ENCODE measurements at places on chromosomes 5 and 9.

- no peak for DNase-seq
Measured at GRCh38 chr5:36459176-36460135, 146.9 kb upstream of the SLC1A3 start.

GRCh38 chr9:110619831-110620230, 40.3 kb upstream of the SVEP1 start:
- DNase-seq = no peak

DNA sequence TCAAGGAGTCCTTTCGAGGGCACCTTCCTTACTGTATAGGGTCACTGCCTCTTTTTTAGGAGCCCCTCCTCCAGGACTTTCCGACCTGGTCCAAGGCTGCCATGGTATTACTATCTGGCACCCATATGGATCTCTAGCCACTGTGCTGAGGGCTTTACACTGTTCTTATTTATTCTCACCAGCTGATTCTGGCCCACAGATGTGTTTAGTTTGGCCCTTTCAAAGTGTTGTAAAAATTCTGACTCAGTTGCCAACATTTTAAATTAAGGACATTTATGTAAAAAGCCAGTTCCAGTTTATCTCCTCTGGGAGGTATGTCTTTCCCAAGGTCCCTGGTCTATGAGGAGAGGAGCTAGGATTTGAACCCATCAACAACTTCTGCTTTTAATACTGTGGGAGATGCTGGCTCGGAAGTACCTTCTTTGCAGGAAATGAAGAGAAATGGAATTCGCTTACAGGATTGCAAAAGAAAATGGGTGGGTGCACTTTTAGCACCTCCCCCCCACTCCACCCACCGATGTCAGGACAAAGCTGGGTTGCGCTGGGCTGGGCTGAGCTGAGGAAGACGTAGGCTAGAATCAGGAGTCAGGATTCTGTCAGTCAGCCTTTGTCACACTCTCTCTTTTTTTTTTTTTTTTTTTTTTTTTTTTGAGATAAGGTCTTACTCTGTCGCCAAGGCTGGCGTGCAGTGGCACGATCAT, 7.8 kb downstream of the JADE2 start:
- DNase-seq = no peak

DNA sequence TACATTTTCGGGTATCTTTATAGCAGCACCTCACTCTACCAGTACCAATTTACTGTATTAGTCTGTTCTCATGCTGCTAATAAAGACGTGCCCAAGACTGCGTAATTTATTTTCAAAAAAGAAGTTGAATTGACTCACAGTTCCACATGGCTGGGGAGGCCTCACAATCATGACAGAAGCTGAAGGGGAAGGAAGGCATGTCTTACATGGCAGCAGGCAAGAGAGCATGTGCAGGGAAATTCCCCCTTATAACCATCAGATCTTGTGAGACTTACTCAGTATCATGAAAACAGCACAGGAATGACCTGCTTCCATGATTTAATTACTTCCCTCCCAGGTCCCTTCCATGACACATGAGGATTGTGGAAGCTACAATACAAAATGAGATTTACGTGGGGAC, 602.6 kb upstream of the DAB2 start:
- DNase-seq = no peak

DNA sequence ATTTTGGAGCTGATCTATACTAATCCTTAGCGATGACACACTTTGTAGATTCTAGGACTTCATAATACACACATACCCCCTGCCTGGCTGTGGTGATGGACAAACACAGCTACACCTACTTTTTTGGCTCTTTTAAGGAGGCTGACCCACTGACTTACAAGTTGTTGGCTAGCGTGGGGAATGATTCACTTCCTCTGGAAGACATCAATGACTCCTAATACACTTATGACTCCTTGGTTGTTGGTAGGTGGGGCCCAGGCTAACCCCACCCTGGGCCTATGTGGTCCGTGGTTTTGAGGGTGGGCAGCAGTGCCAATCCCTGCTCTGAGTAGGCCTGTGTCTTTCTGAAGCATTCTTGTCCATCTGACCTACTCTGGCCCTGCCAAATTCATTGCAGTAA, 144.4 kb downstream of the SLC12A2 start:
- DNase-seq = no peak

- DNase-seq = no peak
Measured at GRCh38 chr9:120648581-120649197, 65.6 kb downstream of the MEGF9 start.

DNA sequence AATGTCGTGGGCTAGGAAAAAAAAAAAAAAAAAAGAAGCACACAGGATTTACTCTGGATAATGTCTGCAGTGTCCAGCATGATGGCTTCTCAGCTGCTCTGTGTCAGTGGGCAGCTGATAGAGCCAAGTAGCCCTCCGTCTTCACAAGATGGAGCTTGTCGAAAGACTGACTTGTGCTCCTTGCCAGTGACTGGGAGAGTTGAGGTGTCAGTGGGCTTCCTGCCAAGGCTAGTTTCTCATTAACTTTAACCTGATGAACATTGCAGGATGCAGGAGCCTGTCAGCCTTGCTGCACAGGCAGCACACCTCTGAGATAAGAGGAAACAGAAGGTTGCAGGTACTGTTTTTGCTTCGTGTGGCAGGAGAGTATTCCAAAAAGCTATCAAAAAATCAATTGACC, 171.4 kb upstream of the SGCD start:
- DNase-seq = no peak

GRCh38 chr5:144100702-144101101, 69.8 kb downstream of the YIPF5 start:
- no peak for DNase-seq

DNA sequence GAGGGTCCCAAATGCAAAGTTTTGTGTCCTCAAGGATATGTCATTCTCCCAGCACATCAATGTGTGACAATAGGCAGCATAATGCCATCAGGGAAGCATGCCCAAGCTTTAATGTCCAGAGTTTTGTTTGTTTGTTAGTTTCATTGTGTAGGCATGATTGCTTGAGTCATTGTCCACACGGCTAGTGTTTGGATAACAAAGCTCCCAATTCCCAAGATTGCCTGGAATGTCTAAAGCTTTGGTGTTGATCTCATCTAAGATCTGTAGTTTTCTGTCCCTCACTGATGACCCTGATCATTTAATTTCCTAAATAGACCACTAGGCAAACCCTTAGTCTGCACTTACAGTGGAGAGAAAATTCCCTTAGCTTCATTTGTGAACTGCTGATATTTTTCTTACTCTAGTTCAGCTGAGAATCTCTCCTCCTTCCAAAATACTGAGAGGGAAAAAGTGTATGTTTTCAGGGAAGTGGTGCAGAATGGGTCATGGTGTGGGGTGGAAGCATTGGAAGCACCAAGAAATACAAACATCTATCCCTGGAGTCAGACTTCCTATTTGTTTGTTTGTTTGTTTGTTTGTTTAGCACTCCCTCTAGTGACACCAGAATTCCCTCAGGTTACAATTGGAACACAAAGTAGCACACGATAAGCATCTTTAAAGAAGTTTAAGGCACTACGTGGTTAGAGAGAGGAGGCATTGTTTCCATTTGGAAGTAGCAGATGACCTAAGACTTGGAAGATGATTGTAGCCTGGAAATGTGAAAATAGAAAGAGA, 127.1 kb downstream of the PRDM6 start:
- DNase-seq = no peak

- DNase-seq = no peak
Measured at GRCh38 chr9:110814159-110814558, 145.6 kb downstream of the MUSK start.

- no peak for DNase-seq
Measured at GRCh38 chr5:58207076-58207475, 252.8 kb downstream of the PLK2 start.

DNA sequence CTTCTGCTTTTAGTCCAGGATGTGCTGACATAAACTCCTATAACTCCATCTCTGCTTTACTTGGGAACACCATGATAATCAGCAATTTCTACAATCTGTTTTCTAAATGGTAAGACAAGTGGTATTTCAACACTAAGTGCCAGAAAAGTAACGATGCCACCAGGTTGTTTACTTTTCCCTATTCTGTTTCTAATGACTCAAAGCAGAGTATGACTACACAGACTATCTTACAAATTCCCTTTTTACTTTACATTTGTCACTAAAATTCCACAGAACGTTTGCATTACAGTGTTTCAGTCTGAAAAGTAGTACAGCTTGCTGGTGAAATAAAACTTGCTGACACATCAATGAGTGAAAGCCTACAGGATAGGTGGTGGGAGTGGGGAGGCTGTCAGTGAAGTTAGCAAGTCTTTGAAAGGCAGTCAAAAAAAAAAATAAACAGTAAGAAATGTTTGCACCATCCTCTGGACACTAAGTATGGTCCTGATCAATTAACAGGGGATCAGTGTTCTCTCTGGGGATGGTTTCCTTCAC, 186.5 kb downstream of the LURAP1L start:
- no peak for DNase-seq

- DNase-seq = no peak
Measured at GRCh38 chr5:137220523-137220927, 278.6 kb downstream of the SPOCK1 start.

DNA sequence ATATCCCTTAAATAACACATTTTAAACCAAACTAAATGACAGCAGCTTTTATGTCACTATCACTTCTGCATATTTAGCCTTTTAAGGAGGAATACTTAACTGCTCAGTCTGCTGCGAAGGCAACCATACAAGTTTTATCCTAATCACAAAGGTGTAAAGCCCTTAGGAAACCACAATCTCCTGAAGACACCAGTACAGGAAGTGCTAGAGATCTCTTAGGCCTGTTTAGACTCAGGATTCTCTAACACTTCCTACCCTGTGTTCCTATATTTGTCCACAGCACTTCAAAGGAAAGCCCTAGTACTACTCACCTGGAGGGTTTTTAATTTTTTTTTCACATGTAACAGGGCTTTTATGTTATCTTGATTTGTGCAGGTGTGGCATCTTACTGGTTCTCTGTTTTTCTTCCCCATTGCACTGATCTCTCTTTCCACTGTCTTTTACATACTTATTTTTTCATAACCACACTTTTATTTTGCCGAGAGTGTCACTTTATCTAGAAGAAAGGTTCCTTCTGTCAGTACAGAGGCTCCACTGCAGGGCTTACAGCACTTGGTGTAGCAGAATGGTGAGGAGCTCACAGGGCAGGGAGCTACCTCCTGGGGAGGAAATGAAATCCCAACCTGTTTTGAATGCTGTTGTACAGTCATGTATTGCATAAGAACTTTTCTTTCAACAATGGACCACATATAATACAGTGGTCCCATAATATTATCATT, 1060.6 kb upstream of the ACO1 start:
- DNase-seq = no peak

DNA sequence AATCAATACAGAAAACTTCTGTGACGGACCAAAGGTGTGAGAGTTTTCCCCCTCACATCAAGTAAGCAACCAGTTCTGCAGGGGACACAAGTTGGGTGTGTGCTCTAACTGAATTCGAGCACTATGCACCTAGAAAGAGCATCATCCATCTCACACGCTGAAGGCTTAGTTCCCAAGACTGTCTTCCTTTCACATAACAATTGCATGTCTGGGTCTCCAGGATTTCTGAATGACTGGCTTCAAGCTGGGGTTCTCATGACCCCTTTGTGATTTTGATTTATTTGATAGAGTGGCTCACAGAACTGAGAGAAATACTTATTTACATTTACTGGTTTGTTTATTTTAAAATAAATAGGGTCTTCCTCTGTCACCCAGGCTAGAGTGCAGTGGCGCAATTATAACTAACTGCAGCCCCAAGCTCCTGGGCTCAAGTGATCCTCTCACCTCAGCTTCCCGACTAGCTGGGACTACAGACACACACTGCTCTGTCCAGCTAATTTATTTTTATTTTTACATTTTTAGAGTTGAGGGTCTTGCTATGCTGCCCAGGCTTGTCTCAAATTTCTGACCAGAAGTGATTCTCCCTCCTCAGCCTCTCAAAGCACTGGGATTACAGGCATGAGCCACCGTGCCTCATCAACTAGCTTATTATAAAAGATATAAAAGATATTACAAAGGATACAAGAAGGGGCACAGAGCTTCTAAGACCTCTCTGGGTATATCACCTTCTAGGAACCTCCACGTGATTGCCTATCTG, 316.7 kb upstream of the CDH12 start:
- DNase-seq = no peak

DNA sequence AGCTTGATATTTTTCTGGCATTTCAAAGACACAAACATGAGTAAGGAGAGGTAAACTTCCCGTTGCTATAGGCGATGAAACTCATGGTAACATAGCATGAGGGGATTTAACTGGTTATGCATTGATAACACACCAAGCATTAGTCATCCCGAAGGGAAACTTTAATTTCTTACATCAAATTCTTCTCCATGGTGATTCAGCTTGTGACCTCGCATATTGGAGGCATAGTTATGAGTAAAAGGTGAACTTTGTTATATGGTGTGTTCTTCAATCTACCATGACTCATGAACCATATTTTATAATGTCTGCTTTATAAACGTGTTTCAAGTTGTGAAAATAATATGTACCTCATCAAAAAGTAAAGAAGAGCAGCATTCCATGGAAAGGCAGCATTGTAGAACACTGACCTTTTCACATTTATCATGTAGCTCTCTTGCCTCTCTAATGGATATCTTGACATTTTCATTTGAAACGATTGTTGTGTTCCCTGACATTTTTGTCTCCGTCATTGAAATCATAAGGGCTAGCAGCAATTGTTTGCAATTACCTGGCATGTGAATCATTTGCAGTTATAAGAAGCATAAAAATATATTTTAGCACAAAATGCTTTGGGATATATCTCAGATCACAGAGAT, 491.8 kb downstream of the ANXA1 start:
- DNase-seq = no peak

GRCh38 chr9:36939214-36939613, 94.9 kb downstream of the PAX5 start:
- DNase-seq = no peak

DNA sequence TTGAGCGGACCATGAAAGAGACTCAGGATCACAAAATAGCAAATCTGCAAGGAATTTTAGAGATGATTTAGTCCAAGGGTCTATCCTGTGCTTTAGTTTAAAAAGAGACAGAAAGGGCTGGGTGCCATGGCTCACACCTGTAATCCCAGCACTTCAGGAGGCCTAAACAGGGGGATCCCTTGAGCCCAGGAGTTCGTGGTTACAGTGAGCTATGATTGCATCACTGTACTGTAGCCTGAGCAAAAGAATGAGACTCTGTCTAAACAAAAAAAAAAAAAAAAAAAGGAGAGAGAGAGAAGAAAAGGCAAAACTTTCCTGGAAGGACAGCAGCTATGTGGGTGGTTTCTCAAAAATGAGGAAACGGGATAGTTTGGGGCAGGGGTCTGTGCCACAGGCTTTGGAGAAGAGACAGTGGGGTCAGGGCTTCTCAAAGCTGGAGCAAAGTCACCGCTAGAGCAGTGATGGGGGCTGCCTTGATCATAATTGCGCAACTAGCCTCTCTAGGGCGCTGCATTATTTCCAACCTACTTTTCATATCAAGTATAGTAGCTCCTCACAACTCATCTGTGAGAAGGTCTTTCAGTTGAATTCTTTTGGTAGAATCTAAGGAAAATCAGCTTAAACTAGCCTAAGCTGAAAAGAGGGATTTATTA, 8.5 kb upstream of the ANKH start:
- DNase-seq = no peak

DNA sequence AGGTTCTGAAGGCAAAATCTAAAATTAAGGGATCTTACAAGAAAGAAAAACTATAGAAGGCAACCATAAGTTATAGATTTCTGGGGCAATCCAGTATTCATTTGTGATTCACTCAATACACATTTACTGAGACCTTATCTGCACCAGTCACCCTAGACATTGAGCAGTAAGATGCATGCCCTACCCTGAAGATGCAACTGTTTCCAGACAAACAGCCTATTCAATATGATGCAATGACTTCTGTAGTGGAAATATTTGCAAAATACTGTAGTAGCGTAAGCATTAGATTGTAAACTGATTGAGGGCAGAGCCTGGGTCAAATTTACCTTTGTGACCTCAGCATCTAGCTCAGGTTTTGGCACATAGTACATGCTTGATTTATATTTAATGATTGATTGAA, 256.2 kb upstream of the ACTBL2 start:
- DNase-seq = no peak

All from activated naive CD4-positive, alpha-beta T cell (primary cell).